ENCODE measurements at places on chromosomes 12 and 14. TPM values are rescaled to one million over a fixed set of nuclear protein-coding genes. Genes with fewer than 3 reads are reported as not detected.

GALC gene
- 17.8 TPM for total RNA-seq

SMAGP gene
- total RNA-seq: 8.0 TPM

PROX2 gene
- total RNA-seq: not detected

PTGES3 gene
- total RNA-seq: 121 TPM

AQP5 gene
- not detected for total RNA-seq

MDP1 gene
- total RNA-seq: 11.3 TPM

LRP6 gene
- total RNA-seq: 2.8 TPM

KLHL33 gene
- total RNA-seq: 0.27 TPM

KCNC2 gene
- not detected for total RNA-seq

RTL1 gene
- total RNA-seq: not detected

AMN gene
- total RNA-seq: 11.5 TPM

PRB2 gene
- total RNA-seq: not detected

RNU7-1 gene
- not detected for total RNA-seq

MYH6 gene
- not detected for total RNA-seq

PHC1 gene
- total RNA-seq: 59.8 TPM

CCDC38 gene
- 1.00 TPM for total RNA-seq

MYRFL gene
- total RNA-seq: not detected

CFAP73 gene
- 5.1 TPM for total RNA-seq

ANKRD9 gene
- 1.8 TPM for total RNA-seq

CLEC14A gene
- not detected for total RNA-seq

SMCO3 gene
- total RNA-seq: not detected

OTX2 gene
- not detected for total RNA-seq

NR1H4 gene
- not detected for total RNA-seq

FBLN5 gene
- 0.37 TPM for total RNA-seq

A2M gene
- not detected for total RNA-seq

GPR68 gene
- total RNA-seq: 0.53 TPM

KIF21A gene
- total RNA-seq: 3.8 TPM

PLD4 gene
- 51.0 TPM for total RNA-seq

MIP gene
- total RNA-seq: not detected

ANO4 gene
- total RNA-seq: not detected

CDKL1 gene
- total RNA-seq: 7.9 TPM

PIANP gene
- 0.51 TPM for total RNA-seq

CISTR gene
- not detected for total RNA-seq

ZNF891 gene
- total RNA-seq: 6.8 TPM

TAS2R30 gene
- total RNA-seq: 11.2 TPM

WNT1 gene
- total RNA-seq: not detected

NGB gene
- total RNA-seq: not detected

SLC35F4 gene
- not detected for total RNA-seq

RNF212B gene
- total RNA-seq: not detected

Data from B cell (primary cell).